ENCODE measurements at places on chromosomes 5 and 9.

- DNase-seq: no peak
Observed at GRCh38 chr5:109550077-109550476, 139.7 kb upstream of the MAN2A1 start.

- DNase-seq: no peak
Observed at GRCh38 chr5:112696786-112697185, 40.9 kb upstream of the APC start.

DNA sequence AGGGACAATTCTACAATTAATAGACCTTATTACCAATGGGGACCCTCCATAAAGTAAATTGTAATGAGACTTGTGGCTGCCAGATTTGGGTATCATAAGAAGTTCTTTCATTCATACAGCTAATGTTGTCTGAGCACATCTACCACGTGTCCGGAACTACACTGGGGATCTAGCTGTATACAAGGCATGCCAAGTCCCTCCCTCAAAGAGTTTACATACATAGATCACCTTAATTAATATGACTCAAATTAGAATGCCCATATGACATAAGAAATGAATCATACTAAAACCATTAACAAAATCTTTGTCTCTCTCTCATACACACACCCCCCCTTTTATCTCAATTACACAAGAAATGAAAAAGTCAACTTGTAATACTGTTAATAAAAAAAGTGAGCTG is 18.0 kb upstream of the NR4A3 start:
- no peak for DNase-seq

- DNase-seq: no peak
Observed at GRCh38 chr9:99962680-99963261, 56.3 kb downstream of the STX17 start.

GRCh38 chr9:121725008-121725775 is 73.8 kb downstream of the DAB2IP start:
- DNase-seq: no peak

DNA sequence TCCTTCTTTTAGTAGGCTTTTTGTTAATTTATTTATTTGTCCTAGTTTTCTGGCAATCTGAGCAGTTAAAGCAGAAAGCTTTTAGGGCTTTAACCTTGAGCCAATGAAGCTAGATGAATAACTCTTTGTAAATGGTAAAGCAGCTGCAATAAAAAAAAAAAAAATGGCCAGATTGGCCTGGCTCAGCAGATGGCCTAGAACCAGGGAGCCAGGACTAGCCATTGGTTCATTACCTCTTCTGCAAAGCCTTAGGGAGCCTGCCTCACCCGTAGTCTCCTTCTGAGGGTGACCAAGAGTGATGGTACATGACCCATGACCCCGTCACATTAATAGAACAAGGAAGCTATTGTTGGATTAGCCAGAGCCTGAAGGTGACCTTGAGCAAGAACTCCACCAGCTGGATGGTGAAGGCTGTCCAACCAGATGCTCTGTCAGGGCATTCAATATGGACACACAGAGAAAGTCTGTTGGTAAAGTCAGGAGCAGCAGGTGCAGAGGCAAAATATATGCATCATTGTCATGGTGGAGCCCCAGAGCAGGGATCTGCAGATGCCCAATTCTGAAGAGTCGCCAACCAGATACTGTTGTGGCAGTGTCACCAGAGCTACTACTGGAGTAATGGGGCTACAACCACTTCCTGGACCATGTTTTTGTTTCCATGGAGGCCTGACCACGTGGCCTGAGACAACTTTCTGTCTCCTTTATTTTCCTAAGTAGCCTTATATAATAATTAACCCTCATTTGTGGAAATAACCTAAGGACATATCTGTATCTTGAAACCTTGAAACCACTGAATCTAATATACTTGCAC is 100.7 kb downstream of the MTX3 start:
- DNase-seq: no peak

DNA sequence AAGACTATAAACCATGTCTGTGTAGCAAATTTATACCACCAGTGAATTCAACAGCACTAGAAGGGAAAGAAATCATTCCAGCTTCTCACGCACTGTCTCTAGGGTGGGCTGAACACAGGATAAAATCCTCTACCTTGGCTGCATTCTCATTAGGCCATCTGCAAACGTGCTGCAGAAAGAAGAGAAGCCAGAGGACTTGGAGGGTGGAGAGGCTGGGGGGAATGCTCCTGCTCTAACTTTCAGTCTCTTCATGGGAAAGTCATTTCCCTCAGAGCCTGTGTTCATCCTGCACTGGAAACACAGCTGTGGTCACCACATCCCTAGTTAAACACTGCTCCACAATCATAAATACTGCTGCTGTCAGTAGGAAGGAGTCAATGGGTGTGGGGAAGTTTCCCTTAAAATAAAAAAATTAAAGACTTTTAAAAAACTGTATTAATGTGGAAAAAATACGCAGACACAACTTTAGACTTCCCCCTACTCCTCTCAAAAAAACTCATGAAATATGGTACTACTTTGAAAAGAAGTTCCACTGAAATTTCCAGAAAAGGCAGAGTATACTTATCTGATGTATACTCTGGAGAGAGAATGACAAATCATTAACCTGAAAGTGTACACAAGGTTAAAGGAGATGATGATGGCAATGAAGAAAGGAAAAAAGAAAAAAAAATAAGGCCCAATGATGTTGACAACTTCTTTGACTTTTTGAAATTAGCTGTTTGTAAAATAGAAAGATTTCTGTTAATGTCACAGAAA is 46.8 kb downstream of the LHFPL2 start:
- DNase-seq: no peak

DNA sequence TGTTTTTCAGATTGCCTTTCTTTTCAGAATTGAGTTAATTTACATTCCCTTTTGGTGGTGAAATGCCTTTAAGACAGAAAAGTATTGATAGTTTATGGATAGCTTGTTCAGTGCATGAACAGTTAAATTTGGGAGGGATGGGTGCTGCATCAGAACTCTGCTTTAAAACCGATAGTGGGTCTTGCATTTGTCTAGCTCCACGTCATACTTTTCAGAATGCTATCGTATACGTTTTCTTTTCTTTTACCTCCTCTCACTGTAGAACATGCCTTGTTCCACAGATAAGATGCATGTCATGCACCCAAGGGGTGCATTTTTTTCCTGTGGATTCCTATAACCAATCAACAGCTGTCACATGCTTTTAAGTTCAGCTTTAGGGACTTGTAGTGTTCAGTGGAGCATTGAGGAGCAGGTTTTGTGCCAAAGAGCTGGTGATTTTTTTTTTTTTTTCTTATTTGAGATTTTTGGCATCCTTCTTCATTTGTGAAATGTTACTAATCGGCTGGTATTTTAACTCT is 2.3 kb downstream of the SLC44A1 start:
- peak; percentile 39 for DNase-seq

DNA sequence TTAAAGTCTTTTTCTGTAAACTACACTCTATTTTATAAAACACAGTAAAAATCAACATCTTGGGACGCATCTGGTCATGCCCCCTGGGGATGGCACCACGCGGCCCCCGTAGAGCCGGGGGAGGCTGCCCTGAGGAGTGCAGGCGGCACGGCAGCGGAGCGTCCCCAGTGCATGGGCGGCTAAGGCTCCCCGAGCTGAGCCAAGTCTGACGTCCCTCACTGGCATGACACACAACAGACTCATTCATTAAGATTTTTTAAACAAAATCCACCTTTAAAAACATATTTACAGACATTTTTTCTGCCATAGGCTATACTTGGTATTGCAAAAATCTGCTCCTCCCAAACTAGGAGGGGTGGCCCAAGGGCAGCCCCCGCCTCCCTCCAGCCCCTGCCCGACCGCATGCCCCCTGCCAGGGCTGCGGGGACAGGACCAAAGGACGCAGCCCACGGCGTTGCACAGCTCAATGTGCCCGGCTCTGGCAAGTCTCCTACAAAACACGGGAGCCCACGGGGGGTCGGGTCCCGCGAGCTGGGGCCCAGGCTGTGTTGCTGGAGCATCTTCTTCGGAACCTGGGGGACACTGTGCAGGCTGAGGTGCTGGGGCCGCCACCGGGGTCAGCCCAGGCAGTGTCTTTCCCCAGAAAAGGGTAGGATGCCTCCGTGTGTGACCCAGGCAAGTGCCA is 11.8 kb upstream of the SEC16A start:
- no peak for DNase-seq

DNA sequence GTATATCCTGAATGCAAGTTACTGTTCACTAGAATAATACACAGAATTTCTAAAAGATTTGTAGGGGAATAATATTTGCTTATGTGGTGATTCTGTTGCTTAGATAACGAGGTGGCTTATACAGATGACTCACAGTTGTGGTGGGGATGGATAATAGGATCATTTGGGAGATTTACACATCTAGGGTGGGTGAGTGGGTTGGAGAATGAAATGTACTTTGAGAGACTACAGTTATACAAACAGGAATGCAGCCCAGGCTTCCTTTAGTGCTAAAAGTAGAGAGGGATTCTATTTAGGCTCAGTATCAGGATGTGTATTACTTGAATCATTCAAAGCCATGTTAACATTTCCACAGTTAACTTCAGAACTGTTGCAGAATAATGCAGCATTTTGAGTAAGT is 1.8 kb downstream of the CTXN3 start:
- DNase-seq: no peak

DNA sequence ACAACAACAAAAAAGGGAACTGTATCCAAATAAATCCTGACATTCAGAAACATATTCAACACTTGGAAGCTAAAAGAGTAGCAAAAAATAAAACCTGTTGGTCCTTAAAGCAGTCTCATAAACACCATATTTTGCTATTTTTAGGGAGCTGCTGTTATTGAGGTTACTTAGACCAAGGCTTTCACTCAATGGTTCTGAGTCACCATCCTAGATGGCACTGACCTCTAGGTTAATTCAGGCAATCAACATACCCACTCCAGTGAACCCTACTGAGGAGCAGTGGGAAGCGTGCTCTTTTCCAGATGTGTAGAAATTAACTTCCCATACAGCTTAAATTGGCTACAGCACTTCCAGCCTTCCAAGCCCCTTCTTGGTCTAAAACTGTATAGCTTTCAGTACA is 5.2 kb downstream of the GNAQ start:
- DNase-seq: no peak

- no peak for DNase-seq
Observed at GRCh38 chr5:16809010-16809394, 127.1 kb downstream of the MYO10 start.

- no peak for DNase-seq
Observed at GRCh38 chr9:17600962-17601593, 22.2 kb downstream of the SH3GL2 start.

GRCh38 chr9:121509180-121509579 is 9.5 kb upstream of the GGTA1 start:
- no peak for DNase-seq

- DNase-seq: no peak
Observed at GRCh38 chr9:114830546-114830945, 24.7 kb upstream of the TNFSF15 start.

- no peak for DNase-seq
Observed at GRCh38 chr5:122719991-122720746, 54.7 kb upstream of the SNX2 start.

GRCh38 chr5:132391870-132392269 is 22.4 kb downstream of the SLC22A5 start:
- DNase-seq: no peak

DNA sequence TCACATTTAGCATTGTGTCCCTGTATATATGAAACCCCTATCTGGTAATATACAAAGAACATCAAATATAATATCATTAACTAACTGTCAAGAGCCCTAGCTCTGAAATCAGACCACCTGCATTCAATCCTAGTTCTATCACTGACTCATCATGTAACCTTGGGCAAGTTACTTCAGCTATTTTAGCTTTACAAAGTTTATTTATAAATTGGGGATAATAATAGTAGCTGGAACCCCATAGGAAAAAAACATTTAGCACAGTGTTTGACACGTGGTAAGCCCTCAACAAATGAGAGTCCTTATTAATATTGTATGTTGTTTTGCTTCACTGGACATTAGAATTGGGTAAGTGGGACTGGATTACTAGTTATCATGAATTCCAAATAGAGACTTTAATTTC is 157.5 kb downstream of the EBF1 start:
- no peak for DNase-seq

GRCh38 chr9:8417341-8417740 is 617.8 kb upstream of the DMAC1 start:
- no peak for DNase-seq

DNA sequence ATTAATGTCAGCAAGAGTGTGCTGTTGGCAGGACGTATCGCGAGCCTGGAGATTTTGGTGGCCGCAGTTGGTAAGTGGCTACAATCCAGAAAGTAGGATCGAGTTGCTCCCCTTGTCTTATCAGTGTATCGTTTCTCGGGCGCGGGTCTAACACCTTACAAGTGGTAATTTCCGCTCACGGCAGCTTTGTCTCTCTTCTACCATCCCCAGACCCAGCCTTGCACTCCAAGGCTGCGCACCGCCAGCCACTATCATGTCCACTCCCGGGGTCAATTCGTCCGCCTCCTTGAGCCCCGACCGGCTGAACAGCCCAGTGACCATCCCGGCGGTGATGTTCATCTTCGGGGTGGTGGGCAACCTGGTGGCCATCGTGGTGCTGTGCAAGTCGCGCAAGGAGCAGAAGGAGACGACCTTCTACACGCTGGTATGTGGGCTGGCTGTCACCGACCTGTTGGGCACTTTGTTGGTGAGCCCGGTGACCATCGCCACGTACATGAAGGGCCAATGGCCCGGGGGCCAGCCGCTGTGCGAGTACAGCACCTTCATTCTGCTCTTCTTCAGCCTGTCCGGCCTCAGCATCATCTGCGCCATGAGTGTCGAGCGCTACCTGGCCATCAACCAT is 1.1 kb downstream of the PTGER4 start:
- no peak for DNase-seq

GRCh38 chr9:123611226-123611625 is 255.2 kb downstream of the CRB2 start:
- DNase-seq: no peak

DNA sequence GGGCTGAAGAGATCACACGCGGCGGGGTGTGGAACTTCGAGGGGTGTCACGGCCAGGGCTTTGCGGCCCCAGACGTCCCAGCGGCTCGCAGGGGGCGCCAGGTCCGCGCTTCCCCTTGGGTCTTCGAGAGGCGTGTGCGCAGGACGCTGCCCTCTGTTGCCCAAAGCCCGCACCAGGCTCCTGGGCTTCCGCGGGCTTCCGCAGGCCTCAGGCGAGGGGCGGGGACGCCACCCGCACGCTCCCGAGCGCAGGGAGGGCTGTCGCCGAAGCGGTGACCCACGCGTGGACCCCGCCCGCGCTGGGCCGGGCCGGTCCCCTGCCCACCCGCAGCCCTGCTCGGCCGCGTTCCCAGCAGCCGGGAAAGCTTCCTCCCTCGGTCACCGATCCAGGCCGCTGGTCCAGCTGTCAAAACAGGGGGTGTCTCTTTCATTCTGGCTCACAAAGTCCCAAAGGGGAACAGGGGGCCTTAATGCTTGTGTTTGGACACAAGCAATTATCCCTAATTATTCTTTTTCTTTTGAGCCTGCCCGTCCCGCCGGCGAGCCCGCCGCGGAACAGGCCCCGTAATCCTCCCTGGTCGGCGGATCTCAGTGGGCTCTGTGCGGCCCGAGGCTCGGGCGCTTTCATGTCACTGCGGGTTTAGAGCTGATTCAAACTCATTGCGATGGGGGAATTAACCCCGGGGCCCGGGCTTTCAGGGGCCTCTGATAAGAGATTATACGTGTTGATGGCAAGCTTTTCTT is 60.6 kb downstream of the TMEM174 start:
- DNase-seq: no peak

Data from hematopoietic multipotent progenitor cell treated with erythropoietin and hydrocortisone succinate and interleukin-3 and kit ligand, for 8 days (in vitro differentiated cells).